Activated T-helper 1 cell treated with anti-CD3 and anti-CD28 coated beads, Interleukin-12 subunit alpha, Interleukin-12 subunit beta, Interleukin-2, Interleukin-4 antibody, amounts not matched to agents 30 ng/mL and 10 ng/mL and 1 ng/mL, durations not matched to agents 14 hours and 24 hours and 36 hours (primary cell): ENCODE measurements at places on chromosomes 4 and X. TPM values are rescaled to one million over a fixed set of nuclear protein-coding genes. Genes with fewer than 3 reads are reported as not detected.

DNA sequence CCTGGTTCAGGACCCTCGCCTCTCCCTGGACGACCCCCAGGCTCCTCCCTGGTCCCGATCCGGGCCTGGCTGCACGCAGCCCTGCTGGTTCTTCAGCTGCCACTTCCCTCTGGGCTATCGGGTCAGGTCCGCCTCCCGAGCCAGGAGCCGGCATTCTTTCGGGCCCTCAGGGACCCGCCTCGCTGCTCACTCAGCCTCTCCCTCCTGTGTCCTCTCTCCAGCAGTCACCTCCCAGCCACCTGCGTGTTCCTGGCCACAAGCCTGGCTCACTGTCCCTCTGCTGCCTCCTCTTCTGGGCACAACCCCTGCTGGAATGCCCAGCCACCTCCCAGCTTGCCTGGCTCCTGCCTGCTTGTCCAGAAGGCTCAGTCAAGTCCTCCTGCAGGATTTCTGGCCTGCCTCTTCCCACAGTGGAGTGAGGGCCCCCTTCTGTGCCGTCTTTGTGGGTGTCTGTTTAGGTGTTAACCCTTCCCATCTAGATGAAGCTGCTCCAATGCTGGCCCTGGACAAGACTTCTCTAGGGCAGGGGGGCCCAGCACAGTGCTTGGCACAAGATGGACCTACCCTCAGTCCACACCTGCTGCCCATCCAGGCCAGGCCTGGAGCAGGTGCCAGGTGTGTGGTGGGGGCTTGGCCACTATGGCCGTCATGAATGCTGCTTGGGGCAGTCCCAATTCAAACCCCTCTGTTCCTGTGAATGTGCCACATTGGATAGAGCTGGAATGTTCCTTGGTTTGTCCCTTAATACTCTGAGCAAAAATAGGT lies 2.2 kb downstream of the WFS1 start:
- DNase-seq, result no peak

- DNase-seq, result no peak
These were observed 8.5 kb upstream of the GPR50 start for GRCh38 chrX:151167791-151168345.

The FREM3 gene
- total RNA-seq, result not detected in 2 replicates

DNA sequence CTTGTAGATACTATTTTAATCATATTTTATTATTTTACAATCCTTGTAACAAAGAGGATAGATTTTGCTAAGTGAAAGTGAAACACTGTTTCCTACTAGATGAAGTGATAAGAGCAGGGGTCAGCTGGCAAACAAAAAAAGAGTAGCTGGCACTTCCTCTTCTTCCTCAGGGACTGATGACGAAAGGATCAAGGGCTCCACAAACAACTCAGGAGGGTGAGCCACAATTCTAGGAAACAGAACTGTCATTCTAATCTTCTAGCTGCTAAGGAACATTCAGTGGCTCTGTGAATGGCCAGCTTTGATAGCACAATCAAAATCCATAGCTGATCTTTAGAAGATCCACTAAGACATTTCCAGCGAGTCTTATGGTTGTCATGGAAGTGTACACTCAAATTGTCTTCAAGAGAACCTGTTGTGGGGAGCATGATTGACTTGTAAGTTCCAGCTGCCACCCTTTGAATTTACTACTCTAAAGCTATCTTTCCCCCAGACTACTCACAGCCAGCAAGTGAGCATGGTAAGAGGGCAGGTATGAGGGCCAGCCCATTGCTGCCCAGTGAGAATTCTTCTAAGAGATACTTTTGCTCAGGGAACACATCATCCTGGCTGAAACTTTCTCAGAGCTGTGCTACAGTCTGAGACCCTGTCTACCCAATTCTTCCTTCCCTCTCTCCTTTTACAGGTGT lies 275.7 kb upstream of the RASGEF1B start:
- DNase-seq, result no peak

The SMIM9 gene
- not detected in 2 replicates for total RNA-seq

GRCh38 chr4:184165291-184165690 lies 52.4 kb downstream of the ENPP6 start:
- no peak for DNase-seq

The MAGEA2 gene
- total RNA-seq, result not detected in 2 replicates

The SMS gene
- 144 and 145 TPM in 2 replicates for total RNA-seq

The NHS gene
- 8.1 and 11.1 TPM in 2 replicates for total RNA-seq

- DNase-seq, result peak; percentile 6
These were observed 8.7 kb downstream of the KIAA1210 start for GRCh38 chrX:119118780-119119395.

DNA sequence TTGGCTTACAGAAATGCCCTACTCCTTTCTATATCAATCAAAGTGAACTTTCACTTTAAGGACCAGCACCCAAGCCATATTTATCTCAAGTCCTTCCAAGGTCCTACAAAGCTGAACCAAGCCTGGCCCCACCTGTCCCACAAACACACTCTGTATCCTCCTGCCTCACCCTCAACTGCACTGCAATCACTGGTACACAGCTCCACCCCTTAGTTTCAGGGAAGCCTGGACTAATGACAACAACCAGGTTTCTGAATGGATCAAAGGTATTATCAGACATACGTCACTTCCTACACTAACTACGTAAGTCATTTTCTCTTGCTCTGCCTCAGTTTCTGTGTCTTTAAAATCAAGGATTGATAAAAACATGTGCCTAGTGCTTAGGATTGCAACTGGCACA lies 205.6 kb upstream of the HS3ST1 start:
- no peak for DNase-seq

DNA sequence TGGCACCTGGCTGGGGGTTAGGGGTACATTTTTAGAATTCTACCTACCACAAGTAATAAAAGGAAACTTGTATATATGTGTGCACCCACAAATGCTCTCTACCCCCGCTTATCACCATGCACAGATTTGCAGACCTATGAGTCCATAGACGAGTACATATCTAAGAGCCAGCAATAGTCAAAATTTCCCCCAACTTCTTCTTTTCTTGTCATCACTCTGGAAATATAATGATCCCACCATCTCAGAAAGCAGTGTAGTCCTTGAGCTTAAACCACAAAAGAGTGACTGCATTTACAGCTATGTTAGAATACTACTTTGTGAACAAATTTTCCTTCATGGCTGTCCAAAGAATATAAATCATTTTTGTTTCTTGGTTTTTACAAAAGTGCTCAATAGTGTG lies 66.1 kb downstream of the LHFPL1 start:
- no peak for DNase-seq

DNA sequence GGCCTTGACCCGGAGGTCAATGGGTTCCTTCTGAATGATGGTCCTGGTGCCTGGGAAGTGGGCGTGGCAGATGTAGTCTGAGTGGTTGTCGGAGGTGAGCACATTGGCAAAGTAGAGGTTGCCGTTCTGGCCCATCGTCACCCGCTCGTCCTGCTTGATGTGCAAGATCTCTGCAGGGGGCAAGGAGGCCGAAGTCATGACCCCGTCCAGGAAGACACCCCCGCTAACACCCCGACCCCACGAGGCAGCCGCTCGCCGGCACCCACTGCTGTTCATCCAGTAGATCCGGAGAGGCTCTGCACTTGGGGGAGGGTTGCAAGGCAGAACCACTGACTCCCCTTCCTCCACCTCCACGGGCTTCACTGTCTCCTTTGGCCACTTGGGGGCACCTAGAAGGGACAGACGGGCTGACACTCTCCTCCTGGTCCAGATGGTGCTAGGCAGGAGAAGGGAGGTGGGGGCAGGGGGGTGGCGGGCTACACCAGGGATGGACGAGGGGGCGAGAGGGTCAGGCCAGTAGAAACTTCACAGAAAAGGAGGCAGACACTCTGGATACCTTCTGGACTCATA lies 15.1 kb downstream of the L1CAM start:
- DNase-seq, result no peak
